ENCODE measurements at places on chromosomes 6 and 20.

DNA sequence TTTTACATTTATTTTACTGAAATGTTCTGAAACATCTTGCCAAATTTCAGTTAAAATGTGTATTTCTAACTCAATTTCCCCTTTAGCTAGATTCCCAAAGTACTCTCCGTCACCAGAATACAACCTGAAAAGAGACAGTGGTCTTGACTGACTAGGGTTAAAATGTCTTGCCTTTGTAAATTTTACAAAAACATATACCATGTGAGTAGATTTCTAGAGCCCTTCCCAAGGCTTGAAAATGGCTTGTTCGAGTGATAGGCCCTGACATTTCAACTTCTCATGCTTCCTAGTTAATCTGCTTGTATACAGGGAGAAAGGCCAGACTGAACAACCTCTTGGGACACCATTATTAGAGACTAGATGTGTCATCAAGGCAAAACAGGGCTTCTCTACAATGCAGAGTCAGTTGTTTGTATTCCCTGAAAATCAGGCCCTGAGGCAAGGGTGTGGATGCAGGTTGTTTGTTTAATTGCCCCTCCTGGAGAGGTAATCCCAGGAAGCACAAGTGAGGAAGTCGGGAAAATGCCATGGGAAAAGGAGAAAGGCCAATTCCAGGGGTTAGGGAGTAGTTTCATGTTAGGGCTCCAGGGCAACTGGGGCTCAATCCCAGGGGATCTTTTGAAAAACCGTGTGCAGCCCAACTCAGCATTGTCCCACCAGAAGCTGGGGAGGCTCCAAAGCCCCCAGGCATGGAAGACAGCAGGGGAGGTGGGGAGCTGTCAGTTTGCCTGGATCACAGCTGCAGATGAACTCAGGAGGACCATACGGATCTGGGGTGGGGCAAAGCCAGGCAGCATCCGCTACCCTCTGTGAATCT, 11.6 kb upstream of the TFB1M start:
- DNase-seq: no peak

DNA sequence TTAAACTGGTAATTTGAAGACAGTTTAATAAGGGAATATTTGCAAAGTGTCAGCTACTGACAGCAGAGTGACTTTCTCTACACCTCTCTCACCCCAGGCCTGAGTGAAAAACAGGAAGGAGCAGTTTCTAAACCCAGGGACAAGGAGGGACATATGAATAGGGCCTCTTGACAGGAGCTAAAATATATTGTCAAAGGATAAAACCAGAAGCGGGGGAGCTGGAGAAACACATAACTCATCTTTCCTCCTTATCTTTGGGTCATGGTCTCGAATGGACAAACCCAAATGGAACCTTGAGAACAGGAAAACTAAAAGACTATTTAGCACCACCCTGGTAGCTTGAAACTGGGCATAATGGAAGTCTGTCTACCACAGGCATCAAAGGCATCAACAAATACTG, 197.5 kb upstream of the FOXA2 start:
- DNase-seq: no peak

DNA sequence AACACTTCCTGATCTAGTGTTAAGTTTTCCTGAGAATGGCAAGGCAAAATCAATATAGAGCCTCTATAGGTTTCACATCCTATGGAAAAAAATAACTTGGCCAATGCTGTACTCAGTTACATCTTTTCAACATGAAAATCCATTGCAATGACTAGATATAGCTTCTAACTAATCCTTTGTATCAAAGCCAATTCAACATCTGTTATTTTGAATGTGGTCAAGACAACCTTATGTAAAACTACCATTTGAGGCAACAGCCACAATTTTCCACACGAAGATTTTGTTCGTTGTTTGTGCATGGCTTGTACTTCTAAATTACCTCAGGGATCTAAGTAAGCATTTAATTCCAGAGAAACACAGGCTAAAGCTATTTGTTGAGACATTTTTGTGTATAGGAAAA, 637.8 kb upstream of the EYS start:
- no peak for DNase-seq

- no peak for DNase-seq
Measured at GRCh38 chr20:17870086-17870740, 98.4 kb downstream of the SNX5 start.

DNA sequence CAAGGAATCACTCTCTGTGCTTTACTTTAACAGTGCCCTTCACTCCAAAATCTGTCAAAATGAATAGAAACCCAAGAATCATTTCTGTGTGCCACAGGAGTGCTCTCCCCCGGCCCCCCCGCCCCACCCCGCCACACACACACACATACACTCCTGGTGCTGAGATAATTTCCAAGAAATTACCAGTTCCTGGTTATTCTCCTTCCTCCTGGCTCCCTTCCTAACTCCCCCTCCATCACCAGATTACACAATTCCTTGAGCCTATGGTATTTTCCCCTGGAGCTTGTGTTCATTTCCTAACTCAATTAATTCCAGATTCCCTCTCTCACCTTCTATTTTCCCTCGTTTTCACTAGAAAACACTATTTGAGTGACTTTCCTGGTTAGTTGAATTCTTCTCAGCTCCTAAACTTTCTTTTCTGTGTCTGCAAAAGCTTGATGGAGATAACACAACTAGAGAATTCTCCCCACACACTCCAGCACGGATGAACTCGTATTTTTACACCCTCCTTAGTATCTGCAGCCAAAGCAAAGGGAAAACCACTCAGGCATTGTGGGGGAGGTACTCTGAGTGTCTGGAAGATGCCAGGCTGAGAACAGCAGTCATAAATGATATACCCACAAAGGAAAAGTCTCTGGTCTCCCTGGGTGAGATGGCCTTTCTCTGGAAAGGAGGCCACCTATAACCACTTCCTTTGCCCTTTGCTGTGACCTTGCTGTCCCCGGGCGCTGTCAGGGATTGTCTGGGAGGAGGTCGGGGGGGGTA, 1.9 kb upstream of the SLC24A3 start:
- DNase-seq: no peak

GRCh38 chr6:112183271-112183671, 71.1 kb downstream of the LAMA4 start:
- DNase-seq: no peak

DNA sequence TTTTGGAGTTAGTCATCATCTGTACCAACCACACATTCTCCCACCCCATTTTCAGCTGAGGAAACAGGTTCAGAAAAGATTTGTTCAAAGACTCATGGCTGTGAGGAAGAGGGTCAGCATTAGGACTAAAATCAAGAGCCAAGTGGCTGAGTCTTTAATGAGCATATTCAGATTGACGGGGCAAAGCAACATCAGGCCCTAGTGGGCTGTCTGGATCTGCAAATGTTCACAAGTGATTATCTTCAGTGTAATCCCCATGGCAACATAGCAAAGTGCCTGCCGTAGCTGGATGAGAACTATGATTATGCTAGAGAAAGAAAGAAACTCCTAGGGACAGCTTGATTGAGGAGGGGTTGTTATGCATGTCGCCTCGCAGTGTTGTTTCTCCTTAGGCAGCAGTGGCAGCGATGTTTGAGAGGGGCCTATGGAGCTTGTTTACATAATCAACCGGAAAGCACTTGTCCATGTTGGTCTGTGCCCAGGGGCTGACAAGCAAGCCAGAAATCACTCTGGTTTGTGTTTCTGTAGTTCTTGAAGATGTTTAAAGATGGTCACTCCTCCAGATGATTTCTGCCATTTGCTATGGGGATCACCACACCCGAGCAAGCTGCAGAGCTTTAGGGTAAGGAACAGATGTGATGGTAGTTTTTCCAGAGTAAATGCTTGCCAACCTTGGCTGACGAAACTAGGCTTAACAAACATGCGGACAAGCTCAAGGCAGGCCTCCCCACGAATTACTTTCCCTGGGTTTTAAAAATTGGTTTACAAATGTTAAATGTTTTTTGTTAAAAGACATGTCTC, 124.3 kb upstream of the MLIP start:
- DNase-seq: no peak

DNA sequence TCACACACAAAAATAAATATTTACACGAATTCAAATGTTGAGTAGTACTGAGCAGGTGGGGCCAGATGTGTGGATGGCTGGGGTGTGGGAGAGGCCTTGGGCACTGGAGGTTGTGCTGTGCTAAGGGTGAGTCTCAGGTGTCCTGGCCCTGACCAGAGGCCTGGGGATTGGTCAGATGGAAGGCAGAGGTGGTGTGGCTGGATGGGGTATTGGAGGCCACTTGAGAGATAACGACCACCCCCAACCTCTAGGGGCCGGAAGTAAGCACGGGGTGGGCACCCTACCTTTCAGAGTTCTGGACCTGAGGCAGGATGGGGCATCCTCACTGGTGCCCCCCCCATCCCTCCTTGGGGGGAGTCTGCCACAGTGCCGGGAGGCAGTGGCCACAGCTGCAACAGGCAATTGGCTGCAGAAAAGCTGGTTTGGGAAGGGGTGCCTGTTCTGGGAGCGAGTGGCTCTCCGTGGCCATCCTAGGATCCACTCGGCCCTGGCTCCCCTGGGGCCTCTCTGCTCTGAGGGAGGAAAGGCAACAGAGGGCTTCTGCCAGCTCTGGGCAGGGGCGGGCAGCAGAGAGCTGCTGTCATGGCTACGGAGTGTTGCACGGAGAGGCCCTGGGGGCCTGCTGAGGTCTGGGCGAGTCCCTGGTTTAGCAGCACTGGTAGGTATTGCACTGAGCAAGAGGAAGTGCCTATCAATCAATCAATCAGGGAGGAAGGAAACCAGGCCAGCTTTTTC, 87.6 kb downstream of the ASXL1 start:
- DNase-seq: no peak

DNA sequence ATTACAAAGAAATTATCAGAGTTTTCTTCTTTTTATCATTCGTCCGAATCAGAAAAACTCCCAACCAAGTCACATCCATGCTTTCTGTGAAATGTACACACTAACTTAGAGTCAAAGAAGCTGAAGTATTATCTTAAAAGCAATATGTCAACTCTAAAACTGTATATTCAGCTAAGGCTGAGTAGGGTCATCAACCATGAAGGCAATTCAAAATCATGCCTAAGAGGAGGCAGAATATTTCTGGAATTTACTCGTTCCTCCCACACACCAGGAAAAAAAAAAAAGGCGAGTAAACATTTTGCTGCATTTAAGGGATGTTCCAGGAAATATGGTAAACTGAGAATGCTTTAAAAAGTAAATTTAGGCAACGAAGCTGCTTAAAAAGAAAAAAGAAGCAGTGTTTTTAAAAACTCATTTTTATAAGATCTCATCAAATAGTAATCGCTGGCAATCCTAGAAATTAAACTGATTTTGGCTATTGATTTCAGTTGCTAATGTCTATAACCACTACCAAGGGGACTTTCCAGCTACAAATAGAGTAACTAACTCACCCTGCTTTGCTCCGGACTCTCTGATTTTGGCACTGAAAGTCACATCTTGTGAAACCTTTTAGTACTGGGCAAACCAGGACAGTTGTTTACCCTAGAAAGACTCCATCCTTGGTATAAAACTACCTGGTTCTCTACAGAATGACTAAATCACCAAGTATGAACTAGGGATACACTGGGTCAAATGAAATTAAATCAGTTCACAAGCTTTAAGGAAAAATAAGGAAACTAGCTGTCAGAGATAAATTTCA, 82.8 kb downstream of the MBOAT1 start:
- no peak for DNase-seq

- DNase-seq: no peak
Measured at GRCh38 chr6:155193526-155193925, 70.3 kb upstream of the CLDN20 start.

DNA sequence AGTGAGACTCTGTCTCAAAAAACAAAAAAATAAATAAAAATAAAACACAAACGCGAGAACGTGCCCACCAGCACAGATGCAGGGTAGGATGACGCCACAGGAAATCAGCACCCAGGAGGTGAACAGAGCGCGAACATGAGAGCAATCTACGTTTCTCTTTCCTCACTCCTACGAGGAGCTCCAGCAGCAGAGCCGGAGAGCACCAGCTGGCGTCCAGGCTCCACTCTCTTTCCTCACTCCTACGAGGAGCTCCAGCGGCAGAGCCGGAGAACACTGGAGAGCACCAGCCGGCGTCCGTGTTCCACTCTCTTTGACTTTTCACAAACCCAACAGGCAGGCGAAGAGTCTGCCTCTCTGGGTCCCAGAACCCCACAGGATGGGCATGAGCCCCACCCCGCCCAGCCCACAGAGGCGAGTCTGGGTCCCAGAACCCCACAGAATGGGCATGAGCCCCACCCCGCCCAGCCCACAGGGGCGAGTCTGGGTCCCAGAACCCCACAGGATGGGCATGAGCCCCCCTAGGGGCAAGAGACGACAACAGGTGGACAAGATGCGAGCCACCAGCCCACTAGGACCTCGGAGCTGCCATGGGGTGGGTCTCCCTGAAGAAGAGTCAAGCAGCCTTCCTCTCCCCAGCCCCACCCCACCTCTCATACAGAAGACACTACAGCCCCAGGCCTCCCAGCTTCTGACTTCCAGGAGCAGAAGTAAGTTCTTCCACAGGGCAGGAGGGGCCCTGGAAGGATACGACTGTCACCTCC, 20.2 kb downstream of the ZBTB46 start:
- no peak for DNase-seq

GRCh38 chr20:50520222-50520880, 10.2 kb downstream of the PTPN1 start:
- DNase-seq: no peak

DNA sequence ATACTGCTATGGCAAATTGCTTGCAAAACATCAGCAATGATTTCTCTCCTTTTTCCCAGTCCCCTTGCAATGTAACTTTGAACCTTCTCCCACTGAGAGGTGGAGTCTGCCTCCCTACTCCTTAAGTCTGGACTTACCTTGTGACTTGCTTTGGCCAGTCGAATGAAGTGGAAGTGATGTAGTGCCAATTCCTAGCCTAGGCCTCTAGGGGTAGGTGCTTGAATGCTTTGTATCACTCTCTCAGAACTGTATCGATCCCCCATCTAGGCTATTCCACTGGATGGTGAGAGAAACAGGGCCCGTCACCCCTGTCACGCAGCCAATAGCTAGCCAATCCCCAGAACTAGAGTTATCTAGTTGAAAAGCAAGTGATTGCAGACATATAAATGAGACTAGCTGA, 238.6 kb downstream of the BTBD3 start:
- no peak for DNase-seq

- DNase-seq: no peak
Measured at GRCh38 chr6:113540466-113540865, 316.7 kb upstream of the MARCKS start.

DNA sequence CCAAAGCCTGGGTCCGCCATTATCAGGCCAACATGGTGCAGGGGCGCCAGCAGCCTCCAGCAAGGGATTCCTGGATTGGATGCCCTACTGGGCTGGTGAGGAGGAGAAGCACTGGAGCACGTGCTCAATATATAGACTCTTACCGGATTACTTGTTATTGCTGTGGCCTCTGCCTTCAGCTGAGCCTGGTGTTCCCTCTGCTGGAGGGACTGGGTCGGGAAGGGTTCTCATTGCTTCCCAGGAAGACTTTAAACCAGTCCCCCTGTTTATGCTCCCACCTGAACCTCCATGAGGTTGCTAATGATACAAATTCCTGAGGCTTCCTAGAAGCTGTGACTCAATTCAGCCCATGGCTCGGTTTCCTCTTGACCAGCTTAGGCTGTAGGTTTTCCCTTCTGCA, 186.7 kb upstream of the ARID1B start:
- no peak for DNase-seq

DNA sequence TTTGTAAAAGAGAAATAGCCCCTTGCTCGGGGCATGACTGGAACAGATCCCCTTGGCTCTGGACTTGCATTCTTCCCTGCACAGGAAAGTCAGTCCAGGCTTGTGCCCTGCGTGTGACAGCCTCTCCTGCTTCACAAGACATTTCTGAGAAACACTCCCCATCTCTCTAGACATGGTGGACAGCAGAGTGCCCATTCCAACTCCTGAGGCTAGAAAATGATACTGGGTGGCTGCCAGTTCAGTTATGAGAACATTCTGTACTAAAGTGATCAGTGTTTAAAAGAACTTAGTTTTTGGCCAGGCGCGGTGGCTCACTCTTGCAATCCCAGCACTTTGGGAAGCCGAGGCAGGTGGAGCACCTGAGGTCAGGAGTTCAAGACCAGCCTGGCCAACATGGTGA, 41.3 kb downstream of the TGM3 start:
- DNase-seq: no peak

Measured in activated CD4-positive, CD25-positive, alpha-beta regulatory T cell treated with anti-CD3 and anti-CD28 coated beads, Interleukin-2, amount 50 U/mL, for 16 hours (primary cell).